ENCODE measurements at places on chromosomes 7 and 10. TPM values are rescaled to one million over a fixed set of nuclear protein-coding genes. Genes with fewer than 3 reads are reported as not detected.

The BHLHA15 gene
- not detected for polyA plus RNA-seq

The FAM221A gene
- 4.2 TPM for polyA plus RNA-seq

The NME8 gene
- 1.5 TPM for polyA plus RNA-seq

The BICC1 gene
- 0.91 TPM for polyA plus RNA-seq

The ADRA2A gene
- 0.35 TPM for polyA plus RNA-seq

The CACNB2 gene
- 0.35 TPM for polyA plus RNA-seq

All from spleen (tissue), 13 donors.